ENCODE measurements at places on chromosomes 6 and 20.

GRCh38 chr20:17315407-17316231, 88.8 kb downstream of the PCSK2 start:
- DNase-seq = no peak

DNA sequence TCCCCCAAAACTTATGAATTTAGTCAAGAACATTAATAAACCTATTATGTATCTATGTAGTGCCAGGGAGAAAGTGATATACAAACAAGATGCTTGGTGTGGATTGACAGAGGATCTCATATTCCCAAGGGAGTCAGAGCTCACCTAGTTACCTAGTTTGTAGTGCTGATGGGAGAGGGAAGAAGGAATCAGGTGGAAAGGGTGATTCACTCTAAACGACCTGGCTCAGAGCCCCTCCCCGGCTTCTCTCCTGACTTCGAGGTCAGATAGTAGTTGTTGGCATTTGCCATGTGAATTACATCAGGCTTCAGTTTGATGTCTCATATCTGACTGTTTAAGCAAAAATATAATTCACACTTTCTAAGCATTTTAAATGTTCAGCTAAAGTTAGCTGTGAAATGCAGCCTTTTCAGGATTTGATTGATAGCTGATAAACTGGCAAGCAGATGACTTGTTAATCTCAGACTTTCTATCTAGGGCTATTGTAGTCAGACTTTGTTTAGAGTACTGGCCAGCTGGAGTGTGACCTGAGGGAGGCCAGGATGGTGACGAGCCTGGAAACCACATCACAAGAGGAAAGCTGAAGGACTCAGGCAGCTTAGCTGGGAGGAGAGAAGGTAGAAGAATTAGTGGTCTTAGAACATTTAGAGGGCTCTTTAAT, 123.7 kb downstream of the AKAP7 start:
- DNase-seq = no peak

DNA sequence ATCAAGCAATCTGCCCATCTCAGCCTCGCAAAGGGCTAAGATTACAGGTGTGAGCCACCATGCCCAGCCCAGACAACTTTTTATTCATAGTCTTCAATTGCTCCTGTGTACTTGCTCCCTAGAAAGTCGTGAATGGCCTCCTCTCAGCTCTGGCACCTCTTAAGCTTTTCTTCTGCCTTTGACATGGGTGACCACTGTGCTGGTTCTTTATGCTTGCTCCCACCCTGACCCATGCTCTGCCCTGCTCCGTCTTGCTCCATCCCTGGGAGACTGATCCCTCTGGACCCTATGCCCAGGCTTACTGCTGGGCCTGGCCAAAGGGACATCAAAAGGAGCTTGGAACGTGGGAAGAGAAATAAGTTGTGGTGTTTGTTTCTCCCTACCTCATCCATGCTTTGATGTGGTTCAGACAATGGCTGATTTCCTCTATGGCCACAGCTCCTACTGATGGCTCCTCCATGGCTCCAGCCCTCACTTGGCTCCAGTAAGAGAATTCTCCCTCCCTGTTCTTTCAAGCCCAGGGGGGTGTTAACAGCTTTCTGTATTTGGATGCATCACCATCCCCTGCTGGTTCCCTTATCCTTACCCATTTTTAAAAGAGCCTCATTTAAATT, 7.7 kb upstream of the TREM2 start:
- no peak for DNase-seq

DNA sequence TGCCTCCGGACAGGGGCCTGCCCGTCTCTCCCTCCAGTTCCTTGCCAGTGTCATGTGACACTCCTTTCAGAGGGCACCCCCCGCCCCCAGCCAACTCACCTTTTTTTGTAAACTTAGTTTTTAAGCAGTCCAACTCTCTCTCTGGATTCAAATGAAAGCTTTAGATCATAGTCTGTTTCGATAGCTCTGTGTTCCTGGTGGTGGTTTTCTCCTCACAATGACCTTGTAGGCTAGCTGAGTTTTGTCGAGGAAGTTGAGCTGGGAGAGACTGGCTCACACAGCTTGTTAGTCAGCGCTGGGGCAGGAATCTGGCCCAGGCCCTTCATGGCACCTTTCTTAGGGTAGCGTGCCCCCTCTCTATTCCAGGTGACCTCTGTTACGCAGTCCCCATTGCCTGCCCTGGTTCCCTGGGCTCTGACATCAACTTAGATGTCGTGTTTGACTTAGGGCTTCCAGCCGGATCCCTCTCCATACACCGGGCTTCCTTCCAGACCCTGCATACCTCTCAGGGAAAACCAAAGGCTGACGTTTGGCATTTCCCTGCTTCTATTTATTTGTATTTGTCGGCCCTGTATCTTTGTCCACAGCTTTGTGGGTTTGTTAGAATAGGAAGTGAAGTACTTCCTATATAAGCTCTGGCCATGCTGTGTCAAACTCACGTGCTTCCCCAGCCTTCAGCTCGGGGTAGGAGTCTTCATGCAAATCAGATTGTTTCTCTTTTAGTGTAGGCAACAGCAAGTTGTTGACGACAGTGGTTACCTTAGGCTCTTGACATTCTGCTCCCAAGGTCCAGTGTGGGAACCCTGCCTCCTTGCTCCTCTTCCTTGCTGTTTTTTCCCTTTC, 12.7 kb downstream of the IGF2R start:
- peak; percentile 41 for DNase-seq

DNA sequence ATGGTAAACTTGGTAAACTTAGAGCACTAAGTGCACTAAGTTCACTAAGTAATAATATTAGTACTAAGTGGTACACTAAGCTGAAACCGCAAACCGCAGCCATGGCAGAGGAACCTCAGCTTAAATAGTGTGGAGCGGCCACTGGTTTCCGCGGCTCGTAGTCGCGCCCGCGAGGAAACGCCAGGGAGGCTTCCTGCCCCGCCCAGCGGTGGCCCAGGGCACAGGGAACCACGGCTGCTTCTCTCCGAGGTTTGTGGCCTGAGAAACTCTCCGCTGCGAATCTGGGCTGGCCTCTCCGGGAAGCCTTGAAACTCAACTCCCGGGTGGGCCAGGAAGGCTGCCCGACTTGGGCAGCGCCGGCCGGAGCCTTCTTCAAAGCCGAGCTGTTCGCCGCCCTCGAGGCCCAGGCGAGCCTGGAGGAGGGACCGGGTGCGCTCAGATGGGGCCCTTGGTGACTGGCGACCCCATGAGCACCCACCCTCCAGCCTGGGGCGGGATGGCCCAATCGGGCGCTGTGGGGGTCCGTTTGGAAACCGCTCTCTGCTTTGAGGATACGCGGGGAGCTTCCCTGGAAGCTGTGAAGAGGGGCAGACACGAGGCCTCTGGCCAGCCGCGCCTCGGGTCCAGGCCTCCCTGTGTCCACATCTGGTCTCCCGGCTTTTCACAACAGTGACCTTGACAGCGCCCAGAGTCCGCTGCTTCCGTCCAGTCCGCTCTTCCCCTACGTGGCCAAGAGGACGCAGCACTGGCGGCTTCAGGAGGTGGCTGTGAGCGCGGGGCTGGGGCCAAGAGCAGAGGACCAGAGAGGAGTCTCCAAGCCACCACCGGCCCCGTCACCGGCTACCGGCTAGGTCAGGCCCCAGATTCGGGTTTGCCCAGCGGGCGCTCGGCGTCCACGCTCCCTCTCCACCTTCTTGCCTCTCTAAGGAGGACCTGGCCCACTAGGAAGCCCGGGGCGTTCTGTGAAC, 25.4 kb upstream of the HLA-E start:
- DNase-seq = peak; percentile 68

DNA sequence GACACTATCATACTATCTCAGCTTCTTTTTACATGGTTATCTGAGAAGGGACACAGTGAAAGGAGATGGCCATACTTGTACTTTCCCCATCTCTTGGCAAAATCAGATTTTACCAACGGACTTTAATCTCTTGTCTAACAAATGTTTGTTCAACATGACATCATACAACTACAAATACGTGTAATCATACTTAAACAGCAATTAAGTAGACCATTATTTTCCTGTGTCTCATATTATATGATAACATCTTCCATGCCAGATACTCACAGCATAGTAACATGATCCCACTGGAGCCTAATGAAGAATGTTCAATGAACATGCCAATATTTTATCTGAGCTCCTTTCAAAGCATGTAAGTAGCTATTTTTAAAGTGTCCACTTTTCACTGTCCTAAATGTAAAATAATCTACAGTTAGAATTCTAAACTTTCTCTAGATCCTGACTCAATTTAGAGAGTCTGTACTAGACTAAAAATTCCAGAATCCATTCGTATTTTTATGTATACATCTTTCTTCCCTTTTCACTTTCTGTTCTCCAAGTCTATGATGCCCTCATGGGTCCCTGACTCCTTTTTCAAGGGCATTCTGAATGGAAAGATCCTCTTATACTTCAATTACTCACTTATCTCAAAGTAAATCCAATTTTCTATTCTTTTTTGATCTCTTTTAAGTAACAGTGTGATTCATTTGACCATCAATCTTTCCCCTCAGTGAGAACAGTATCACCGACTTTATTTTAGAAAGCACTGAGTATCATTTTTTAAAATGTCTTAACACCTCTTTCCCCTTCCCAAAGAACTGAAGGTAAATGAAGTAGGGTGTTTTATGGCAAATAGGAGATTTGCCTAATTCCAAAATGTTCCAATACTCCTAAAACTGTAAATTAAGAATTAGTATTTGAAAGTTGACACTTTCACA, 133.5 kb downstream of the CDK19 start:
- peak; percentile 8 for DNase-seq

- no peak for DNase-seq
Measured at GRCh38 chr20:62031462-62032092, 34.1 kb downstream of the TAF4 start.

GRCh38 chr20:50710492-50711063, 19.2 kb upstream of the RIPOR3 start:
- peak; percentile 85 for DNase-seq

DNA sequence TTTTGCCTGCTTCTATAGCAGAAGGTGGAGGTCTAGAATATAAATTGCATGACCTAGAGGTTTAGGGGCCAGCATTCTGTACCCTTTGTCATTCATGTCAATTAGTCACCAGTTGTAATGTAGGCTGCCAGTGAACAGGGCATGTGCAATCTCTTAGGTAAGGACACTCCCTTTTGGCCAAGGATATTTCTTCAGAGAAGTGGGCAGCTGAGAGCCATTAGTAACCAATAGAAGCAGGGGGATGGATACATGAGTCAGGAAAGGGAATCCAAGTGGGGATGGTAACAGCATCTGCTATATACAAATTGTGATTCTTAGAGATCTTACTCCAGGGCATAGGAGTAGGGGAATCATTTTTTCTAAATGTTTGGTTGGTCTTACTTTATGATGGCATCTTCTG, 494.2 kb upstream of the JAG1 start:
- DNase-seq = peak; percentile 60

- DNase-seq = peak; percentile 85
Measured at GRCh38 chr6:30615219-30615957, 1.7 kb downstream of the PPP1R10 start.

- no peak for DNase-seq
Measured at GRCh38 chr20:44948107-44948506, 12.1 kb downstream of the TOMM34 start.

DNA sequence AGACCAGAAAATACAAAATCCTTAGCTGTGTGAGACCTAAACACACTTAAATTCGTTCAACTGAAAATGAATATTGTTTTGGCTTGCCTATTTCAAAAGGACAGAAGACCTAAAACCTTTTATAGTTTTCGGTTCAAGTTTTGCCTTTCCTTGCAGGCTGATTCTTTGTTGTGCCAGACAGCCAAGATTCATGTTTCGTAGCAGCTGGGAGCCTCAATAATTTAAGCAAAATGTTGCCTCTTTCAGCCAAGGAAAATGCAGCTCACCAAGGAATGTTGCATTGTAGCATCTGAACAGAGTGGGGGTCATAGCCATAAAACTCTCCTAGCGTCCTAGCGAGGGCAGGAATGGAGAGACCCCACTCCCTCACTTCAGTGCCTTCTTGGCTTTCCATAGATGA, 92.3 kb upstream of the INSM1 start:
- no peak for DNase-seq

DNA sequence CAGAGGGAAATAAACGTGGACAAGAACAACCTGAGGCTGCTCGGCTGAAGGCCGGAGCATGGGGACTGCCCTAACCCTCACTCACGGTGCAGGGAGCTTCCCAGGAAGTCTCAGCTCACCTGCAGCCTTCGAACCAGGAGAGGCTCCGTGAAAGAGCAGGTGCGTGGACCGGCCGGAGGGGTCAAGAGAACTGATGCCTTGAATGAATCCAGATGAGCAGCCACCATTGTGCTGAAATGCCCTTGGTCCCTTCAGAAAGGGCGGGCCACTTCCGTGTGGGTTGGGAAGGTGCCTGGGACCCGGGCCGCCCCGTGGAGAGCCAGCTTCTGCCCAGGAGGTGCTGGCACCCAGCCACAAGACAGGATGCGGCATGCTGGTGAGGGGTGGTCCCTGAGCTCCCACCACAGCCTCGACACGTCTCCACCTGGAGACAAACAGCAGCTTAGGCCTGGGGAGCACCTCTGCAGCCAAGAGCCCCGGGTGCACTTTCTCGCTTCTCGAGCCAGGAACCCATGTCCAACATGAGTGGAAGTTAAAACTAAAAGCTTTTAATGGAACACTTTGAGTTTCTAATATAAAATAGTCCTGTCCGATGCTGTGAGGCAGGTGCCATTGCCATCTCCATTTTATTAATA, 83.5 kb downstream of the TTLL2 start:
- no peak for DNase-seq

DNA sequence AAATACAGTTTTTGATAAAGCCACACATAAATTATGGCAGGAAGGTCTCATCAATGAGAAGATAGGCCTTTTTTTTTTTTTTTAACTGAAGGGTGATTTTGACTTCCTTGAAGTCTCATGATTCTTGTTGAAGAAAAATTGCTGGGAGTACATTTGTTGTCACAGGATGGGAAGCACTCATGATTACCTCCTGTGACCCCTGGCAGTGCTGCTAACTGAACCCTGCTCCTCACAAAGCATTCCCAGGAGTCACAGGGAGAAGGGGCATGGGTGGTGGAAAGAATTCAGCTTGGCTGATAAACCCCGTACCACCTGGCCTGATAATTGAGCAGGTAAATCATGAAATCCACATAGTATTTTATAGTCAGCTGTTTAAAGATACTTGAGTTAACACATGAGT, 86.9 kb downstream of the CD109 start:
- DNase-seq = no peak

DNA sequence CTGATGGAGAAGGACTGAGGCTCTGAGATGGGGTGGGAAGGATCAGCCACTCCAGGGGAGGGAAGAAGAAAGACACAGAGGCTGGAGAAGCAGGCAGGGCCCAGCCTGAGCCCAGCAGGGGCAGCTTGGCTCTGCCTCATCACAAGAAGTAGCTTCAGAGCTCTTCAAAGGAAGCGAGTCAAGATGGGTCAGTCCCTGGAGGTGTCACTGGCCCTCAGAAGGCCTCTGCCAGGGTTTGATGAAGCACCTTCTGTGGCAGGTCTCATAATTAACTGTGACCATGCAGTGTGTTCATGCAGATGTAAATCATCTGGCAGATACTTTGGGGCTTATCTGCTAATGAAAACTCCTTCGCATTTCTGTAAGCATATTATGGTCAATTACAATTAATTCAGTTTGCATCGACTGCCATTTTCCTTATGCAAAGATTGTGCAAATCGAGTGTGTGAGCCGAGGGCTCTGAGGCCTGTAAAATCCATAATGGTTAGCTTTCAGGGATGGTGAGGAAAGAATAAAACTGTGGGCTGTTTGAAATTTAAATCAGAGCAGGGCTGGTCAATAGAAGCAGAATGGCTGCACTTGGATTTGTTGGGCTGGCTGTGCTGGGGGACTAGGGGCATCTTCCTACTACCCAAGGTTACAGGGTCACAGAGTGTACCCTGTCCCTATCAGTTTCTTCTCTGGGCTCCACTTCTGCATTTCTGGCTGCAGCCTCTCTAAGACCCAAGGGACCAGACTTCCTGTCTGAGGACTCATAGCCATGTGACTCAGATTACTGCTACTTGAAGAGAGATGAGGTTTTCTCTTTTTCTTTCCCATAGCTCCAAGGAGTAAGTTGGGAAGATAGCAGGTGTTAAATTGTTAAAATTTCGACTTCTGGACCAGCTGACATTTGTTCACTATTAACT, 376.6 kb downstream of the DHX35 start:
- peak; percentile 46 for DNase-seq

All from GM23248 (cell line).